ENCODE measurements at places on chromosomes 6 and 20.

DNA sequence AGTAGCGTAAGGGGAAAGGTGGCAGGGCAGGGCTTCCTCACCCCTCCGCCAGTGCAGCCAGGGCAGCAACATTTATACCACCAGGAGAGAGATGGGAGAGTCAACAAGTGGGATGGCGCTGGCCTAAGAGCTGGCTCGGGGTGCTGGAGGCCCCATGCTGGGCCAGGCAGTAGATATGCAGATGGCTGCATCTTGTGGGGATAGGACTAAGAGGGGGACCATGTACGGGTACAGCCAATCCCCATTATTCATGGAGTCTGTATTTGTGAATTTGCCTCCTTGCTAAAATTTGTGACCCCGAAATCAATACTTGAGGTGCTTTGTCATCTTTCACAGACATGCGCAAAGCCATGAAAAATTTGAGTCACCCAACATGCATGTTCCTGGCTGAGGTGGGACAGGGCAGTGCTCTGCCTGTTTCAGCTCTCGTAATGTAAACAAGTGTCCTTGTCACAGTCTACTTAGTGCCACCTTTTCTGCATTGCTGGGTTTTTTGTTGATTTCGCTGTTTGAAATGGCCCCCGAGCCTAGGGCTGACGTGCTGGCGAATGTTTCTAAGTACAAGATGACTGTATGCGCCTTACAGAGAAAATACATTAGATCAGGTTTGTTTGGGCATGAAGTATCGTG, 27.5 kb upstream of the TAF8 start:
- DNase-seq = no peak

DNA sequence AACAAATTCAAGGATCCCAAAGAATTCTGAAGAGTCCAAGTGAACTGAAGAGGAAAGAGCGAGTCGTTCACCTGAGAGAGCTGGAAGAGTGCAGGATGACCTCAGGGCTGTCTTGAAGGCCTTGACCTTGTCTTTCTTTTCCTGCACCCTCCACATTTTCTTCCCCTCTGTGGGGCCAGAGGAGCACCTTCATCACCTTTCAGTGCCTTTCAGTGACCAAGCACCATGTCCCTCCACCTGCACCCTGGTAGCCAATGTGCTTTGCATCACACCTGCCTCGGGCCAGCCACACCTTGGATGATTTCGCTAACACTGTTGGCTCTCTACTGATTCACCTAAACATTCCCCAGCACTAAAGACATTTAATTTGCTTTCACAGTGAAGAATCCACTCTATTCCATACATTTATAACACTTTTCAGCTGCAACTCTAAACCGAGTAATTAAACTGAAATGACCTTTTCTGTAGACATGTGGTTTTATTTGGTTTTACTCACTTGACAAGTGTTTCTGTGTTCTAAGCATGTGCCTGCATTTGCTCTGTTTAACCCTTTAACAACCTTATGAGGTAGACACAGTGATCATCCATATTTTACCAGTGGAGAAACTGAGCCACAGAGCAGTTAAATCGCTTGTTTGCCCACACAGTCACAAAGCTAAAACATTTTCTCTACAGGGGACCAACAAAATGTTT, 121.3 kb upstream of the CST7 start:
- no peak for DNase-seq

DNA sequence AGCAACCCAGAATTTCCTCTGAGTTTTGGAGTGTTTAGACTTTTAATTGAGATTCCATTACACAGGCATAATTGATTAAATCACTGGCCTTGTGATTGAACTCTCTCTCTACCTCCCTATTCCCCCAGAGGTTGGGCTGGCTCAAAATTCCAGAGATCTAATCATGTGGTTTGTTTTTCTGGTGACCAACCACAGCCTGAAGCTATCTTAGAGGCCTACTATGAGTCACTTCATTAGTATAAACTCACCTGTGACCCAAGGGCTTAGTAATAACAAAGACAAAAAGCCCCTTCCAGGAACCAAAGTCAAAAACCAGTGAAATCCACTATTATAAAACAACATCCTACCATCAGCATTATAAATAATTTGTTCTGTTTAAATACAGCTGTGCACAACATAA, 992.5 kb upstream of the CITED2 start:
- no peak for DNase-seq

DNA sequence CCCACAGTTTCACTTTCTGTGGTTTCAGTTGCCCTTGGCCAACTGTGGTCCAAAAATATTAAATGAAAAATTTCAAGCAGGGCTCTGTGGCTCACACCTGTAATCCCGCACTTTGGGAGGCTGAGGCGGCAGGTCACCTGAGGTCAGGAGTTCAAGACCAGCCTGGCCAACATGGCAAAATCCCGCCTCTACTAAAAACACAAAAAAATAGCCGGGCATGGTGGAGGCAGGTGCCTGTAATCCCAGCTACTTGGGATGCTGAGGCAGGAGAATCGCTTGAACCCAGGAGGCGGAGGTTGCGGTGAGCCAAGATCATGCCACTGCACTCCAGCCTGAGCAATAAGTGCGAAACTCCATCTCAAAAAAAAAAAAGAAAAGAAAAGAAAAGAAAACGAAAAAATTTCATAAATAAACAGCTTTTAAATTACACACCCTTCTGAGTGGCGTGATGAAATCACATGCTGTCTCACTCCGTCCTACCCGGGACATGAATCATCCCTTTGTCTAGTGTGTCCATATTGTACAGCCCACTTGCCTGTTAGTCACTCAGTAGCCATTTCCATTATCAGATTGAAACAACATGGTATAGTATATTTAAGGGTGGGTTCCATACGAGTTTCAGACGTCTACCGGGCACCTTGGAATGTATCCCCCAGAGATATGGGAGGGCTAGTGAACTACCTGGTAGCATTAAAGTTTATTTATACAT, 11.7 kb downstream of the PTPRK start:
- DNase-seq = no peak

DNA sequence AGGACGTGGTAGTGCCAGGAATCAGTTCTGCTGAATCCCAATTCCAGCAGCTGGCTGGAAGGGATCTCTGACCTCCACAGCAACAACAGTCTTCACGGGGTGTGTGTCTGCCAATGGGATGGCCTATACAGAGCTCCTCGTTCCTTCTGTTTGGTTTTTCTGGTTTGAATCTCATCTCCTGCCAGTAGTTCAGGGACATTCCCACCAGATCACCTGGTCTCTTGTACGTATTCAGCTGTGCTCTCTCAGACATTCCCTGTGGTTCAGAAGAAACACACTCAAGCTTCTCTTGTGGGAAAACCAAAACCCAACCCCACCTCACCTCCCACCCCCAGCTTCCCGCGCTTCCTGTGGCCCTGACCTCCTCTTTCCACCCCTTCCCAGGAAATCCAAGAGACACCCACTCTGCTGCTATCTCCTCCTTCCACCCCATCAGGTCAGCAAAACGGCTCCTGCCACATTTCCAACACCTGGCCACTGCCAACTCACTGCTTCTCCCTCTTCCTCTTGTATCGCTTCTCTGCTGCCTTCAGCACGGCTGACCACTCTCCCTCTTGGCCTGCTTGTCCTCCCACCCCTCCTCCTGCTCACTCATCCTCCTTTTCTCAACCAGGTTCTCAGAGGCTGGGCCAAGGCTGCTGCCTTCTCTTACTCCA, 63.3 kb upstream of the PTGIS start:
- no peak for DNase-seq

DNA sequence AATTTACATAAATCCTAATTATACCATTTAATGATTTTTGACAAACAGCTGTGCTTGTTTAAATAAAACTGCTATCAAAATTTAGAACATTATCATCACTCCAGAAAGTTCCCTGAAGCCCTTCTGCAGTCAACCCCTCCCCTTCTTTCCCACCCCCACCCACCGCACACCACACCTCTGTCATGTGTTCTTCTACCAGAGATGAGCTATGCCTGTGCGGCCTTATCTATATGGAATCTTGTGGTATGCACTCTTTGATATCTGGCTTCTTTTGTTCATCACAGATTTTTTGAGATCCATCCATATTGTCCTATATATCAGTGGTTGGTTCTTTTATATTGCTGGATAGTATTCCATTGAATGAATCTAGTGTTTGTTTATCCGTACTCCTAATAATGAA, 7.2 kb downstream of the MYLIP start:
- no peak for DNase-seq

DNA sequence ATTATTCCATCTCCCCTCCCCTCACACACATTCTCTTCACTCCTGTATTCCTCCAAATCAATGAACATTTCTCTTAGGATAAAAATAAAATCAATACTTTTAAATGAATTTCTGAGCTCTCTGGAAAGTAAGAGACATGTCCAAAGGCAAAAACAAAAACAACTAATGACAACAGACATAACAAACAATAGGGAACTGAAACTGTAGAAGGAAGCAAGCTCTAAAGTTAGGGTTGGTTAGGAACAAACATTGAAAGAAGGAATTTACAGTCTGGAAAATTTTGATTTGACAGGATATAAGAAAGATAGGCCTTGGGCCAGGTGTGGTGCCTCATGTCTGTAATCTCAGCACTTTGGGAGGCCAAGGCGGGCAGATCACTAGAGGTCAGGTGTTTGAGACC, 17.5 kb upstream of the MYCT1 start:
- no peak for DNase-seq

- no peak for DNase-seq
Observed at GRCh38 chr6:144434308-144434990, 149.3 kb downstream of the UTRN start.

Data from hematopoietic multipotent progenitor cell treated with erythropoietin and hydrocortisone succinate and interleukin-3 and kit ligand, for 8 days (in vitro differentiated cells).